ENCODE measurements at places on chromosomes 6 and 20.

GRCh38 chr6:11262242-11262641 is 29.8 kb upstream of the NEDD9 start:
- no peak for DNase-seq

DNA sequence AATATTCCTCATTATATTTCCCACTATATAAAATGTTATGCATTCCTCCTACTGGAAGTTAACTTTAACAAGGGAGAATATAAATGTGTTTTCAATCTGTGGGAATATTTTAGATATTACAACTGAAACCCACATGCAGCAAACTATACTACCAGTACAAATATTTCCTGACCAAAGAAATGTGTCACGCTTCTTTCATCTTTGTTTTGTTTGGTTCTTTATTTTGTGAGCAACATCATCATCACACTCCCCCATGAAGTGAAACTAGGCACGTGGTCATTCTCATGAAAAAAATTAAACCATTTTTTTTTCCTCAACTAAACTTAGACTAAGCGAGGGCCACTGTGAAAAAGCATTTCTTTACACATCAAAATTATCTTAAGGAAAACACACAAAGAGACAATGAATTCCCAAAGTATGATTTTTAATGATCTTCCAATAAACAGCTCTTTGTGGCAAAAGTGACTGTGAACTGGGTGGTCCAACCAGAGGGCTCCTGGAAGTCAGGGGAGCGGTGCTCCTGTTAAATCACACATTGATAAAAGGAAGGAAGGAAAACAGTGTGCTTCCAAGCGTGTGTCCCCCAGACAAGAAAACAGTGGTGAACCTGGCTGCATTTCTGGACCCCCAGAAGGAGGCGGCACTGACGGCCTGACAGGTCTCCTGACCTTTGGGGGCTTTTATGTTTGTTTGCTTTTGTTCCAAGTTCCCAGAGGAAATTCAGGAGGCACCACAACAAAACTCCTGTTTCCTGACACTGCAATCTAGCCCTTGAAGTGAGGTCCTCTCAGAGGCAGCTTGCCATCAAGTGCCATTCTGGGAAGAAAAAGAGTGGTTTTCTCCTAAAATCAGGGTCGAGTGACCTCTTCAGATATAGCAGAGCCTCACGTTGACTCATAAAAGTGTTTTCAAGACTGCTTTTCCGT is 166.8 kb upstream of the FOXQ1 start:
- DNase-seq, result no peak

DNA sequence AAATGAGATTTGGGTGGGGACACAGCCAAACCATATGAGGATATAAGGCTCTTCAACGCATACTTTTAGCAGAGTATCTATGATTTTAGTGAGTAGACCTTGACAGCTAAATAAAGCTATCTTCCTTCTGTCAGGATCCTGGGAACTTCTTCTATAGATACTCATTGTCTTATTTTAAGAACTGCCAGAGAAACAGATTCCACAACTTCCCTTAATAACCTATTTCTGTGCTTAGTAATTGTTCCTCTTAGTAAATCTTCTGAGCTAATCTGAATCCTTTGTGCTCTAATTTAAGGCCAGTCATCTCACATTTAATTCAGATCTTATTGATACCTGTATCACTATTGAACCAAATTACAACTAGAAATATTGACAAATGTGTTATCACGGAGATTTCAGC is 64.0 kb upstream of the CEP85L start:
- DNase-seq, result no peak

DNA sequence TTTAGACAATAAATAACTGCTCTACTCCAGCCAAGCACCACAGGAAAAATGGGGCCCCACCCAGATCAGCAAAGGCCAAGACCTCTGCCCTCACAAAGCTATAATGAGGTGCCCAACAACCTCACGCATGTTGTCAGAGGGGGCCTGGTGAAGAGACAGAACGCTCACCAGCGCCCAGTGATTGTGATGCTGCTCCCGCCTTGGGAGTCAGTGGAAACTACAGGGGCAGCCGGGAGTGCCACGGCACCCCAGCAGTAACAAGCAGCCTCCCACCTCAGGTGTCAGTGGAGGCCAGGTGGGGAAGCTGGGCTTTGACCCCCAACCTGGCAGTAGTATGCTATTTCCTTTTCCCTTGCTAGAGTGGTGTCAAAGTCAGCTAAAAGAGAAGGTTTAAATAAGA is 47.4 kb downstream of the TCP11 start:
- DNase-seq, result no peak

DNA sequence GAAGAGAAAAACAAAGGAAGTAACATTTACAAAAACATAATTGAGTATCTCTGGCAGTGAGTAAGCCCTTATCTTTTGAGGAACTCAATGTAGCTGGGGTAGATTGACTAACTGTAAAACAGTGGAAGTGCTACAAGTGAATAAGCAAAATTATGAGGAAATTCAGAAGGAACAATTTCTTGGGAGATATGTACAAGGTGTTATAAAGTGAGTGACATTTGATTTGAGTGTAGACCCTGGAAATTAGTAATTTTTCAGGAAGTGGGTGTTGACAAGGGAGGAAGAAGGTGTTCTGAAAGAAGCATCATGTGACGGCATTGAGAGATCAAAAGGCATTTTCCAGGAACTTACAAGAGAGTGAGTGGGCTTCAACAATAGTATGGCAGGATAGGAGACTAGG is 22.2 kb downstream of the XRN2 start:
- DNase-seq, result no peak

- DNase-seq, result no peak
Observed at GRCh38 chr20:48292806-48293205, 507.5 kb upstream of the SULF2 start.

- DNase-seq, result no peak
Observed at GRCh38 chr6:12279322-12280091, 10.7 kb upstream of the EDN1 start.

GRCh38 chr20:15627501-15627903 is 945.7 kb downstream of the KIF16B start:
- DNase-seq, result no peak

GRCh38 chr6:305371-306206 is 13.3 kb downstream of the DUSP22 start:
- no peak for DNase-seq

DNA sequence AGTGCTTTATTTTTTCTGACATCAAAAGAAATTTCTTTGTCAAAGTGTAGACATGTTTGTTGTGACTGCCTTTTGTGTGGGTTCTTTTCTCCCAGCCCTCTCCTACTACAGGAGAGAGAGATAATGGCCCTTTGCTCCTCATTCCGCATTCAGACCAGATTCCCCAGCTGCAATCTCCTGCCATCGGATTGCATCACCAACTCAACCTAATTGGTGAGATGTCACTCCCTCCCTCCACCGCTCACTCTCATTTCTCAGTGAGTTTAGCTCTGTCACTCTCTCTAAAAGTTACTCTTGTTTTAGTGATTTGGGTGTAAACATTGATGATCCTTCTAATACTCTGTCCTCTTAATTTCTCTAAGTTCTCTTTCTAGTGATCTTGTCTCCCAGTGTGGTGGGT is 22.7 kb downstream of the UTRN start:
- DNase-seq, result no peak

DNA sequence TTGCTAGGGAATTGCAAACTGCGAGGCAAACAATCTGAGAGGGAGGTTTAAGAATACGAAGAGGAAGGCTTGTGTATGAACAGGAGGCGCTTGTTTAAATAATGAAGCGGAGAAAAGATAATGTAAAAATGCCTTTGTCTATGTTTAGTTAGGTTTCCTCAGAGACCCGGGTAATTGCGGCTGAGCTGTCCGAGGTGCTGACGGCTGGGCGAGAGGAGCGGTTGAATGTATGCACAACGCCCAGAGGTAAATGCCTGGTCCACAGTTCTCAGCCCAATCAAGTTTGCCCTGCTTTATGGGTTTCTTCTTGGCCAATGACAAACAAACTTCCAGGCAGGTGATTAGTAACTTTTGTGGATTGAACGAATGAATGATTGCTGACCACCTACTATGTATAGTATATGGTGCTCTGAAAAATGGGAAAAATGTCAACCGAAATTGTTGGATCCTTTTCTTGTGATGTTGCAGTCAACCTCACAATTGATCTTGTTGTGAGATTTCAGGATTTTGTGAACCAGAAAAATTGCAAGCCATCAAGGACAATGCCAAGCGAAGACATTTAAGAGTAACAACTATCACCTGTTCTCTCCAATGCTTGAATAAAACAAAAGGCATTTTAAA is 38.3 kb upstream of the SLC32A1 start:
- peak; percentile 14 for DNase-seq

- DNase-seq, result no peak
Observed at GRCh38 chr20:61806314-61806713, 259.4 kb downstream of the TAF4 start.

DNA sequence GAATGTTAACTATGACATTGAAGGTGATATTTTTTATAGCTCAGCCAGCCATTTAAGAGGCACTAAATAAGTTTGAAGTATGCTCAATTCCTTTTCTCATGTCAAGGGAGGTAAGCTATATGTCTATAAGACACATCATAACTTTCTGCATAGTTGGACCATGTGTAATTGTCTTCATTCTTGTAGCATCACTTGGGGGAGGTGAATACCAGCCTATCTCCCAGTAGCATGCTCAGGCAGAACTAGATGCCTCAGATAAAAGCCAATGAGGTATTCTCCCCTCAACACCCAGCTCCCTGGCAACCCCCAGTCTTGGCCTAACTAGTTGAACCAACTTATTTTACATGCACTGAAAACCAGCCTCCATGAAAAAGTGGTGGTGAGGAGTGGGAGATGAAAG is 158.3 kb upstream of the JAG1 start:
- DNase-seq, result no peak

DNA sequence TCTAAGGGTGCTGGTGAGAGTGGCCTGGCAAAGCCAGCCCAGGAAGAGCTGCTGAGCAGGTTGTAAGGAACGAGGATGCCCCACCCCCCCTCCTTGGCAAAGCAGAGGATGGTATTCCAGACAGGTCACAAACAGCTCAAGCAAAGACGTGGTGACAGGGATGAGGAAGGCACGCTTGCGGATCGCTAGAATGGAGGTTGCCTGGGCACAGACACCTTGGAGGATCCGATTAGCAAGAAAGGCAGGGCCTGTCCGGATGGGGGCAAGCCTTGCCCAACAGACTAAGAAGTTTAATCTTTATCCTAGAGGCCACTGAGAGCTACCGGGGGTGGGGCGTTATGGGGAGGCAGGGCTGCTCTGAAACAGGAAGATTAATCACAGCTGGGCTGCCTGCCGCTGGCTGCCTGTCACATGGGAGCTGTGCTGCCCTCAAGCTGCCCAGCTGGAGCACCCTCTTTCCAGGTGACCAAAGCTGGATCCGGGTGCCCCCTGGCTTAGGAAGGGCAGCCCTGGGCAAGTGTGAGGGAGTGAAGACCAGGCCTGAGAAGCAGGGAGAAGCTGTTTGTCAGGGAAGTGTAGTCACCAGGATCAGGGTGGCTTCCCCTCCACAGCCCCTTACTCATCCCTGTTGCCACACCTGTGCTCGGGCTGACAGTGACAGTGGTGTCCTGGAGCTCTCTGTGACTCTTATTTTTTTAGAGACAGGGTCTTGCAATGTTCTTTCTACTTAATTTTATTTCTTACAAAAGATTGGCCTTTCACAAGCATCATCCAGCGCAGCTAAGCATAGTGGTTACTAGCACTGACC is 9.1 kb upstream of the MAPK13 start:
- DNase-seq, result peak; percentile 36

DNA sequence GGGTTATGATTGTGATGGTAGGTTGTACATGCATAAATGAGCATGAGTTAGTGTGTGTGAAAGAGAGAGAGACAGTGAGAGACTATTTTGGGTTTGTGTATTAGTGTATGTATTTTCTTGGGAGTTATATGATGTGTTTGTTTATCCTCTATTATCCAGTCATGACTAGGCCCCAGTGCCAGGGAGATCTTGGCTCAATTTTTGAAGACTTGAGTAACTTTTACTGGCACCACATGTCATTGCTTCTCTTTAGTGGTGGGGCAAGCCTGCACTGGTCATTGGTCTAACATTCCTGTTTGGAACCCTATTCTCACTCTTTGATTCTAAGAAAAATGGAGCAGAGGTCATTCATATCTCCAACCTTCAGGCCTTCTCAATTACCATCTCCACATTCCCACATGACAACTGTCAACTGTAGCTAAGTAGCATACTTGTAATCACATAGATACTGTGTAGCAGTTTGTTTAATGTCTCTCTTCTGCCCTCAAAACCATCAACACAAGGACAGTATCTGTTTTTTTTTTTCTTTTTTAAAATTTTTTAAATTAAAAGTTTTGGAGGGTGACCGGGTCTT is 8.8 kb downstream of the L3MBTL1 start:
- DNase-seq, result no peak

GRCh38 chr6:81265106-81265505 is 487.4 kb downstream of the TENT5A start:
- DNase-seq, result no peak

GRCh38 chr20:26295006-26295405 is 598.4 kb upstream of the ZNF337 start:
- no peak for DNase-seq

- no peak for DNase-seq
Observed at GRCh38 chr20:32513031-32513866, 71.9 kb downstream of the NOL4L start.

DNA sequence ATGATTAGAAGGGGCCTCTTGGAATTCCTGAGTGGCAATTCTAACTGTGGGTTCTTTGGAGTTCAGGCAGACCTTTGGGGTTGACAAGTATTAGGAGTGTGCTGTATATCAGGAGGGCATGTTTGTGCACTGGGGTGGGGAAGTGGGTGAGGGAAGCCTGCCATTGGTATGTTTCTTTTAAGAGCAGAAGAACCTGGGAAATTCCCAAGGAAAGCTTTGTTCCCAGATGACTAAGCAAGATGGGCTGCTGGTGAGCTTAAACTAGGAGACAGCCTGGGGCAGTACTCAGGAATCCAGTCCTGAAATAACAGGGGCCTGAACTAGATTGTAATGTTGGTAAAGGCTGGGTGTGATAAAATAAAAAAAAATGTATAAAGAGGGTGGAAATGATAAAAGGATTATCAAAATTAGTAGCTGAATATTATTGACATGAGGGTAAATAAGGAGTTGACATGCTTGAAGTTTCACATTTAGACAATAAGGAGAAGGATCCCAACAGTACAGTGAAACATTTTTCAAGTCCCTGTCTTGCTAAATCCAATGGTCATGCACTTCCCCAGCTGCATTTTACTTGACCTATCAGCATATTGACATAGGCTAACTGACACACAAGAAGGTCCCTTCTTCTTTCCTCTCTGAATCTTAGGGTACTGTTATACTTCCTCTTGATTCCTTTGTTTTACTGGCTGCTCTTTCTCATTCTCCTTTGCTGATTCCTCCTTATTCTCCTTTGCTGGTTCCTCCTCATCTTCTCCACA is 18.4 kb upstream of the IFNGR1 start:
- no peak for DNase-seq

DNA sequence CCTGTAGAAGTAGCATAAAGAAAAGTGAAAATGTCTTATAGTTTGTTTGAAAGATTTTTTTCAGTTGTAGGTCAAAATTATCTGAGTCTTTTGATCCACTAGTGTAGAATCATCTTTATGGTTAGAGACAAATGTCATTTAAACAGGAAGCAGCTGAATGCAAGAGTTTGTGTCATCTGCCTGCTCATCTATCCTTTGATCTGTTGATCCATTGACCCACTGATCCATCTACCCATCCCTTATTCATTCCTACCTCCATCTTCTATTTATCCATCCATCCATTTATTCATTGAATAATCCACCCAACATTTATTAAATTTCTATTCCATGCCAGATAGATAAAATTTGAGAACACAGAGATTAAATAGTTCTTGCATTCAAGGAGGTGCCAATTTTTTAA is 62.6 kb downstream of the MKKS start:
- no peak for DNase-seq

- no peak for DNase-seq
Observed at GRCh38 chr6:978937-979685, 286.2 kb upstream of the EXOC2 start.

GRCh38 chr6:100134297-100134696 is 140.3 kb upstream of the MCHR2 start:
- no peak for DNase-seq
